Activated T-helper 1 cell treated with Interleukin-2 at 50 U/mL for 16 hours (primary cell): ENCODE measurements at places on chromosomes 3 and 15.

- no peak for DNase-seq
Observed at GRCh38 chr15:40534371-40534770, 30.5 kb downstream of the CCDC32 start.

- DNase-seq, result no peak
Observed at GRCh38 chr3:7728566-7729519, 772.8 kb upstream of the LMCD1 start.

- no peak for DNase-seq
Observed at GRCh38 chr3:123405021-123405420, 43.9 kb downstream of the ADCY5 start.

DNA sequence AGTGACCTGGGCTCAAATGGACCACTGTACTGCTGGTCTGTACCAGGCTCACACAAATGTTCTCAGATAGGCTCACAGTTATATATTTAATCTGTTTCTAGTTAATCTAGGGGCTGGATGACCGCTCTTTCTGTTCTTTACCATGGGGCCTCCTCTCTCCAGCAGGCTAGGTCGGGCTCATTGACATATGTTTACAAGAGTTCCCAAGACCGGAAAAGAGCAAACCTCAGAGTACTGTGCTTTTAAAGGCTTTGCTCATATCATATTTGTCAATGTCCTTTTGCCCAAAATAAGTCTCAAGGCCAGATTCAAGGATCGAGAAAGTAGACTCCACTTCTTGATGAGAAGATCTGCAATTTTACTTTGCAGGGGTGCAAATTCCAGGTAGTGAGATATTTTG is 348.0 kb upstream of the EPHA6 start:
- DNase-seq, result no peak

GRCh38 chr3:128813097-128813496 is 66.3 kb upstream of the ACAD9 start:
- no peak for DNase-seq
